Colonic mucosa (tissue), 4 donors: ENCODE measurements at places on chromosomes 7 and 10.

DNA sequence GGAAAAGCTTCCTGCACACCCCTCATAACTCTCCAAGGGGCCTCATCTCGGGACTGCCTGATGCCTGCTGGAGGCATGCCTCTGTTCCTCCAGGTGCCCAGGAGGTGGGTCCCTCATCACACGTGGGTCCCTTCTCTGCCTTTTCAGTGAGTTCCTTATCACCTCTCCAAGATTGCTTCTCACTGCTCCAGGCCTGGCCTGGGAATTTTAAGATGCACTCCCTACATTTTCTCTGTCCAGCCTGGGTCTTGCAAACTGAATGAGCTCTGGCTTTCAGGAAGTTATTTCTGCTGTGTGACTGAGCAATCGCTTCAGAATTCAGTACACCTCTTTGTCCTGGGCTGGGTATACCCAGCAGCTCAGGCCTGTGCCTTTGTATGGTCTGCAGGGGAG lies 43.8 kb downstream of the LRRC18 start:
- no peaks in the 10 kb centered on the region for H3K36me3 ChIP-seq
- DNase-seq = no peak
- H3K4me1 ChIP-seq = no peaks in the 10 kb centered on the region
- no peak overlapping the region for H3K27ac ChIP-seq

- H3K36me3 ChIP-seq = no peaks in the 10 kb centered on the region
- no peak overlapping the region for H3K4me3 ChIP-seq
- no peaks in the 10 kb centered on the region for H3K27me3 ChIP-seq
- H3K27ac ChIP-seq = no peak overlapping the region
- H3K4me1 ChIP-seq = no peaks in the 10 kb centered on the region
Measured at GRCh38 chr7:46745707-46746090, 824.6 kb upstream of the IGFBP3 start.

DNA sequence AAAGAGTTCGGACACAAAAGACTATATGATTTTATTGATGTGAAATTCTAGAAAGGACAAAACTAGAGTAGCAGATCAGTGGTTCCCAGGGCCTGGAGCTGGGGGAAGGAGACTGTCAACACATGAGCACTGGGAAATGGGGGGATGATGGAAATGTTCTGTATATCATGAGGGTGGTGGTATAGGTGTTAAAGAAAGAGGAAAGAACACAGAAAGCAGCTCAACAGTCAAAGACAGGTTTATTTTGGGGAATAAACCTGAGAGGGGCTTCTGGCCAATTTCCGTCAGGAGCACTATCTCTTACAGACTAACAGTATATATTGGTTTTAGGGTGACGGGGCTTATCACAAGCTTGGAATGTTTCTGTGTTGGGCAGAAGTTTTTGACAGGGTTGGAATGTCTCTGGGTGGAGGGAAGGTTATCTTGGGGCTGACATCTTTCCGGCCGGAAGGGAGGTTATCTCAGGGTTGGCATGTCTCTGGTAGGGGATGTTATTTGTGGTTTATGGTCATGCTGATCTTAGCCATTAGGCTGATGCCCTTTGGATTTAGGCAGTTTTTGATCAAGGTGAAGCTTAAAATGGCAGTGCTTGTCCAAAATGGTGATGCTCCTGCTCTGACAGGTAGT lies 254.6 kb upstream of the NRP1 start:
- no peak overlapping the region for H3K4me3 ChIP-seq
- no peaks in the 10 kb centered on the region for H3K36me3 ChIP-seq
- H3K27ac ChIP-seq = no peak overlapping the region
- no peak for DNase-seq
- H3K27me3 ChIP-seq = no peaks in the 10 kb centered on the region

GRCh38 chr7:70044525-70044924 lies 446.2 kb downstream of the AUTS2 start:
- no peaks in the 10 kb centered on the region for H3K36me3 ChIP-seq
- no peak overlapping the region for H3K27ac ChIP-seq
- no peaks in the 10 kb centered on the region for H3K4me1 ChIP-seq
- no peak overlapping the region for H3K4me3 ChIP-seq
- H3K27me3 ChIP-seq = no peaks in the 10 kb centered on the region
